ENCODE measurements at places on chromosomes 2 and 18. TPM values are rescaled to one million over a fixed set of nuclear protein-coding genes. Genes with fewer than 3 reads are reported as not detected.

Gene SNORC
- 7.5 TPM for polyA plus RNA-seq

Gene CHRNG
- not detected for polyA plus RNA-seq

Gene TMEM198
- 4.7 TPM for polyA plus RNA-seq

Gene ANKRD30BL
- polyA plus RNA-seq, result 0.15 TPM

Gene KATNAL2
- 2.5 TPM for polyA plus RNA-seq

Gene LDLRAD4
- 2.0 TPM for polyA plus RNA-seq

Gene CNRIP1
- polyA plus RNA-seq, result 21.4 TPM

Gene PROM2
- 14.5 TPM for polyA plus RNA-seq

Gene STPG4
- not detected for polyA plus RNA-seq

Gene CHRNA1
- 0.46 TPM for polyA plus RNA-seq

Gene TUBB6
- 92.2 TPM for polyA plus RNA-seq

Gene DYNAP
- polyA plus RNA-seq, result not detected

Gene RGPD3
- polyA plus RNA-seq, result 0.06 TPM

Gene ESPNL
- 0.05 TPM for polyA plus RNA-seq

Gene DNPEP
- polyA plus RNA-seq, result 105 TPM

Gene SGPP2
- polyA plus RNA-seq, result 1.7 TPM

Gene ZDBF2
- polyA plus RNA-seq, result 0.93 TPM

Gene SCG2
- 4.2 TPM for polyA plus RNA-seq

Gene TUBA3E
- not detected for polyA plus RNA-seq

Gene SCRN3
- 9.9 TPM for polyA plus RNA-seq

Gene SULT1C4
- 0.62 TPM for polyA plus RNA-seq

Gene EML6
- polyA plus RNA-seq, result not detected

Gene GREB1
- polyA plus RNA-seq, result 1.5 TPM

Gene MC4R
- polyA plus RNA-seq, result not detected

Gene ALPI
- not detected for polyA plus RNA-seq

Gene CD28
- 0.23 TPM for polyA plus RNA-seq

Gene EDAR
- not detected for polyA plus RNA-seq

Gene SLC4A3
- polyA plus RNA-seq, result 1.2 TPM

Gene PLB1
- polyA plus RNA-seq, result 3.8 TPM
